ENCODE measurements at places on chromosomes 11 and 22. TPM values are rescaled to one million over a fixed set of nuclear protein-coding genes. Genes with fewer than 3 reads are reported as not detected.

DNA sequence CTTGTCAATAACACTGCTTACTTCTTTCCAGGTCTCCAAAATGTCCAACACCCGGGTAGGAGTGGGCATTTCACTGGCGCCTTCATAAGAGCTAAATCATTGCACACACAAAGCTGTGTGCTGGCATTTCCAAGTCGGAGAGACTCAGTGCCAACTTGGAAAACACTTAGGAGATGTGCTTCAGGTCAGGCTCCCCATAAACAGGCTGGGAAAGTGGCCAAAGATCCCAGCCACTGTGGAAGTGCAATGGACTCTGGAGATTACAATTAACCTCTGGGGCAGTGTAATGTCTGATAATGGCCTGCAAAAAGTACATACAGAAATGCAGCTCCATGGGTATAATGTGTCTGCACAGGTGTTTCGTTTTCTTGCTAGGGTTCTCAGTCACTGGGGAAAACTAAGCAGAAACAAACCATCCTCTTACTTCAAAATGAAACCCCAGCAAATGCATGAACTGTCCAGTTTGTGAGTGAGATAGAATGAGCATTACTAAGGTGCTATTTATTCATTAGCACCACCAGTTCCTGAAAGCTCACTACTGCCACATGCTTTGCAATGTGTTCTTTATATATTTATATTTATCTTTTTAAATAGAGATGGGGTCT is 79.0 kb downstream of the ABTB2 start:
- DNase-seq = no peak

- no peak for DNase-seq
These were observed 52.6 kb downstream of the SWAP70 start for GRCh38 chr11:9716275-9717039.

GRCh38 chr11:1862588-1863351 is 9.9 kb downstream of the LSP1 start:
- DNase-seq = no peak

DNA sequence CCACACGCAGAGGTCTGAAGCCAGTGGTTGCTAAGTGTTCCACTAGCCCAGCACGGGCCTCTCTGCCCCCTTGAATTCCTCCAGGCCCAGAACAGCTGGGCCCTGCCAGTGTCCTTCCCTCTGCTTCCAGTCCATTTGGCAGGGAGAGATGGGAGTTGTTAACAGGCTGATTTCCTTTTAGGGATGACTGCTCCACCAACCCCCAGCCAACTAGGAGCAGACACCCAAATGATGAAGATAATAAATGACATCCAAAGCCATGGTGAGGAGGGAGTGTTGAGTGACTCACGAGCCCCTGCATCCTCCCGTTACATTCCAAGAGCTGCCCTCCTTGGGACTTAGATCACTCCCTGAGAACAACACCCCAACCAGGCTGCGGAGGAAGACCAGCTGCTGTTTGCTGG is 20.6 kb downstream of the PARVA start:
- no peak for DNase-seq

GRCh38 chr11:69914286-69915150 is 95.3 kb upstream of the FGF3 start:
- no peak for DNase-seq

- DNase-seq = no peak
These were observed 193.8 kb downstream of the DDX10 start for GRCh38 chr11:108858622-108859021.

- no peak for DNase-seq
These were observed 51.9 kb downstream of the SPATA19 start for GRCh38 chr11:133793271-133794035.

DNA sequence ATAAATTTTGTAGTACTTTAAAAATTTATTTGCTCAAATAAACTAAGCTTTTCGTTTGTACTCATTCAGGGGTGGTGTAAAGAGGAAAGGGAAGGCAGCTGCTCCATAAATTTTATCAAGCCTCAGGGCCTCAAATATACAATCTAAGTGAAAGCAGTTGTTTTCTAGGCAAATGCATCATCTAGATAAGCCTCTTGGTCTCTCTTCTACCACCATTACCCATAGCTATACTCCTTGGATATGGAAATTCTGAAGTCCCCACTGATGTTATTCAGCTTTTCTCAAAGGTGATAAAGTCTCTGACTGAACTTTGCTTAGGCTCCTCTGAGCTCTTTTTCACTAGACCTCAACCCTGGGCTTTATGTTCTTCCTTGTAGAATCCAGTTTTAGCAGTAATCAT is 1313.1 kb downstream of the JRKL start:
- no peak for DNase-seq

GRCh38 chr22:41488076-41488475 is 19.2 kb downstream of the ACO2 start:
- DNase-seq = no peak

- DNase-seq = no peak
These were observed 4.1 kb downstream of the GCAT start for GRCh38 chr22:37811867-37812266.

DNA sequence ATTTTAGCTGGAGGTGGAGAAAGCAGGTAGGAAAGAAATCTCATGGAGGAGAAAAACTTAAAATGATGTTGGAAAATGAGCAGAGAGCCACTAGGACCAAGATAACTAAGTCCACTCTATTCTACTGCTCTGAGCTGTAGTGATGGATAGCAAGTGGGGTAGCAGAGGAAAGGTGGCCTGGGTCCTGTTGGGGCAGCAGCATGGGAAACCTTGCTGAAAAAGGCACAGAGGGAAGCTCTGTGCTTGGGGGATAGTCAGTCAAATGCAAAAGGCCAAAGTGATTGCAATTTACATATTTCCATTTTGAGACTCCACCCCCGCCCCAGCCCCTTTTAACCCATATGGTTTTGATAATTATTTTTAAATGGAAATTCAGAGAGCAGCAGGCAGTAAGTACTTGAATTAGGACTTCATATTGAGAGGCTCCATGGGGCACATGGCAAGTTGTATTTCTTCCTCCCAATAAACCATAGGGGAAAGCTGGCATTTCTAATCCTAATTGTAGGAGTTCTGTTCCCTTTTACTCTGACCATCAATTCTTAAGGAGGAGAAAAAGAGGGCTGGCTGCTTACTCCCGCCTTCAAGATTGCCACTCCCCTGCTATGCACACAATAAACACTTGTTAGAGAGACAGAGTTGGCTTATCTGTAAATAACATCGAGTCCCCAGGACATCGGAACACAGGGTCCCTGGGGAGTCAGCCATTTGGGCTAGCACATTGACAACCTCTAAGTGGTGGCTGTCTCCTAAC is 1341.5 kb upstream of the TENM4 start:
- no peak for DNase-seq

- no peak for DNase-seq
These were observed 95.4 kb downstream of the GRAMD1B start for GRCh38 chr11:123525511-123525918.

DNA sequence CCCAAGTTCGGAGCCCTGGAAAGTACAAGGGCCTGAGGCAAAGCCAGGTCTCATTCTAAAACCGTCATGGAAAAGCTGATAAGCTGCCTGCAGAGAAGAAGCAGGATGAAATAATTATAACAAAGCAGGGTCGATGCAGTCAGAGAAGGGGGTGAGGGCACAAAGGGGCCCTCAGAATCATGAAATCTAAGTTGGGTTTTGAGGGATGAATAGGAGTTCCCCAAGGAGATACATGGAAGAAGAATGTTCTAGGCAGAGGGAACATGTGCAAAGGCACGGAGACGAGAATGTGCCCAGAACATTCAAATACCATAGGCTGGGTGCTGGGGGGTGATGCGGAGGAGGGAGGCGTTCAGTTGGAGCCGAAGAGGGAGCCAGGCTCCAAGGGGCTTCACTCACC is 25.0 kb downstream of the IGLL1 start:
- DNase-seq = no peak

Gene C11orf24
- total RNA-seq = 78.0 TPM

Gene SUSD2
- 0.93 TPM for total RNA-seq

Gene MUC6
- total RNA-seq = not detected

Gene NUDT22
- 81.0 TPM for total RNA-seq

Gene PIWIL4
- total RNA-seq = 0.62 TPM

Gene GGT5
- not detected for total RNA-seq

Measured in activated B cell treated with CpG ODN at 0.5 μM for 24 hours (primary cell).